Stimulated activated CD4-positive, alpha-beta T cell treated with anti-CD3 and anti-CD28 coated beads, Interleukin-1b, Interleukin-23, amount 100 ng/mL, for 24 hours (primary cell): ENCODE measurements at places on chromosomes 3 and 15.

GRCh38 chr3:135576751-135577150 is 388.8 kb upstream of the PPP2R3A start:
- no peak for DNase-seq

GRCh38 chr3:60781935-60782334 is 469.3 kb downstream of the FHIT start:
- DNase-seq, result no peak

DNA sequence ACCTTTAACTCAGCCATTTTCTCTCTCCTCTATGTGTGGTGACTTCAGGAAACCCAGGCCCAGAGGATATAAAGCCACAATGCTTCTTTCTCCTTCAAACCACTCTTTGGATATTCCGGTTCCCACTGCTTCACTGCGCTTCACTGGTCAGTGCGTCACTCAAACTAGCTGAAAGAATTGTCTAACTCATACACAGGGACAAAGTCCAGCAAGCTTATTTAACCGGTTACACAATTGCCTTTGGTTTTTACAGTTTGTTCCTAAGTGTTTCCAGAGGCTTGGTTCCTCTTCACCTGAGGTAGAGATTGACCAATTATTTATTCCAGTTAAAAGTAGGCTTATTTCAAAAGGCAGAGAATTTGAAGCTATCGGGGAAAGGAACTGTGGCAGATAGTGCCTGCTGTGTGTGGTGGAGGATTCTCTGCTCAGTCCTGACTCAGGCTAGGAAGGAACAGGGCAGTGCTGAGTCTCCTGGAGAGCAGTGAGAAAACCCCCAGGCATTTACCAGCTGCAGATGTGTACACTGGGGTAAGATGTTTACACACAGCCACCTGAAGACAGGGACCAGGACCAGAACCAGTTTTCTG is at the start of gene HGD:
TSS of gene HGD (minus strand) at position 145 of the 587 bp plus-strand sequence. CDS start at position 17, 128 bp downstream.
- no peak for DNase-seq

DNA sequence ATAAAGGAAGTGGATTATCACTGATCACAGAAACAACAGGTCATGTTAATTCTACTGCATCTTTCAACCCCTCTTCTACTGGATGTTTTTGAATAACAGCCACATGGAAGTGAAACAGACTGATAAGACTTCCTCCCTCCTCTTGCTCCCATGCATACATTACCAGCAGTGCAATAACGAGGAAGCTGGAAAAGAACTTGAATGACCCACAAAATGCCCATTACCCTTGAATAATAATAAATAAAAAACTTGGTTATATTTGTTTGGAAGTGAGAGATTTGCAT is 51.6 kb downstream of the RARB start:
- no peak for DNase-seq

DNA sequence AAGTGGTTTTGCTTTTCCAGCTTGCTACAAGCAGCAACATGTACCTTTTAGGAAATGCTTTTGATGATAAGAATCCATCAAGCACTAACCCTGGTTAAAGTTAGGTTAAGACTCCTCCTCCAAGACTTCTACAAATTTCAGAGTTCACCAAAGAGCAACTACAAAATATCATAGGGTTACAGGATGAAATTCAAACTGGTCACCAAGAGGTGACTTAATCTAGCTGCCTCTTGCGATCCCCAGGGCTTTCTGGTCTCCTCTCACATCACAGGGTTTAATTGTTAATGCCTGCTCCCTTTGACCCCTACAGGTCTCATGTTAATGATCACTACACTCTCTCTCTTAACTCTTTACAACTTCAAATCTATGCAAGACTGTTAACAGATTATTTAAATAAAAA is 66.5 kb downstream of the DPH6 start:
- DNase-seq, result no peak

DNA sequence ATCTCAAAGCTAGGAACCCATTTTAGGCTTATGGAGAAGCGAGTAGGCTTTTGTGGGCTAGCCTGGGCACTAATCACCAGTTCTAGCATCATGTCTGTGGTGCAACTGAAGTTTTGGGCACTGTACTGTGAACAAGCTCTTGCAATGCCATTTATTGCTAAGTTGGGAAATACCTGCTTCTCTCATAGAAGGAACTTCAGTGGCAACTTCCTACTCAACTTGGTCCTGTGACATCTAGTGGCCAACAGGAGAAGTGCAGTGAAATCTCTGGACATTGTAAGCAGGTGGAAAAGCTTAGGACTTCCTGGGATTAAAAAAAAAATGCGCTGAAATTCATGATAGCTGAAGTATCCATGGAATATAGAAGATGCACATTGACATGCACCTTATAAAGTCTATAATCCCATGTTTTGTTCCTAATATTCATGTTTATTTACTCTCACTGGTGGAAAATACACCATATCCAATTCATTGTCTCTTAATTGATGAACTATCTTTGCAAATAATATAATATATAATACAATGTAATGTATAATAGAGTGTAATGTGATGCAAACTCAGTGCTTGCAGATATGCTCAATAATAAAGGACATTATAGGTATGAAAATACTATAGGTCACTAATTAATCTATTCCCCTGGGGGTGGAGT is 6.5 kb upstream of the ALDH1A3 start:
- peak; percentile 20 for DNase-seq

DNA sequence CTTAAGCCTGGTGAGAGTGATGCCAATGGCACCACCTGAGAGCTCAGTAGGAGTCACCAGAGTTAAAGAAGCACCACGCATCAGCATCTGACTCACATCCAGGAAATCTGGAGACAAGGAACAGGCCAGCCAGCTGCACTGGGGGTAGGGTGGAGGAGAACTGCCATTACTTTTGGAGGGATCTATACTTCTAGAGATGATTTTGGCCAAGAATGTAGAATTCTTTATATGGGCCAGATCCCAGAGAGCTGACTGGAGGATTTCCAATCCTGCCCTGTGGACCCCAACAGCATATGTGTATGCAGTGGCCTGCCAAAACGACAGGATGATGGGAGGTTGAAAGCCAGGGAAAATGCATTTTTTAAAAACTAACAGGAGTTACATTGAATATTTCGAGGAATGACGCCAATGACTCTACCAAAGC is 29.8 kb downstream of the CCR3 start:
- no peak for DNase-seq

DNA sequence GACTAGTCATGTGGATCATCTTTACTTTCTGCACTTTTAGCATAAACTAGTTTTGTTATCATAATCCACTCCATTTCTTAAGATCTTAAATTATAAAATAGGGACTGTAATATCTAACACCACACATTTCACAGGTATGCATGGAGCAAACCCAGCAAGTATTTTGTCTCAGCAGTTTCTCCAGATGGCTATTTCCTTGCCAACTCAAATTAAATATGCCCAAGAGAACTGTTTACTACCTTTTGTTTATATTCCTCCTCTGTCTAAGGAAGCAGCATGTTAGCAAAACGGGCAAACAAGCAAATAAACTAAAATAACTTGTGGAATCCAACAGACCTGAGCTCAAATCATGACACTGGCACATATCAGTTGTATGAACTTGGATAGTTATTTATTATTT is 379.8 kb downstream of the LSAMP start:
- no peak for DNase-seq

DNA sequence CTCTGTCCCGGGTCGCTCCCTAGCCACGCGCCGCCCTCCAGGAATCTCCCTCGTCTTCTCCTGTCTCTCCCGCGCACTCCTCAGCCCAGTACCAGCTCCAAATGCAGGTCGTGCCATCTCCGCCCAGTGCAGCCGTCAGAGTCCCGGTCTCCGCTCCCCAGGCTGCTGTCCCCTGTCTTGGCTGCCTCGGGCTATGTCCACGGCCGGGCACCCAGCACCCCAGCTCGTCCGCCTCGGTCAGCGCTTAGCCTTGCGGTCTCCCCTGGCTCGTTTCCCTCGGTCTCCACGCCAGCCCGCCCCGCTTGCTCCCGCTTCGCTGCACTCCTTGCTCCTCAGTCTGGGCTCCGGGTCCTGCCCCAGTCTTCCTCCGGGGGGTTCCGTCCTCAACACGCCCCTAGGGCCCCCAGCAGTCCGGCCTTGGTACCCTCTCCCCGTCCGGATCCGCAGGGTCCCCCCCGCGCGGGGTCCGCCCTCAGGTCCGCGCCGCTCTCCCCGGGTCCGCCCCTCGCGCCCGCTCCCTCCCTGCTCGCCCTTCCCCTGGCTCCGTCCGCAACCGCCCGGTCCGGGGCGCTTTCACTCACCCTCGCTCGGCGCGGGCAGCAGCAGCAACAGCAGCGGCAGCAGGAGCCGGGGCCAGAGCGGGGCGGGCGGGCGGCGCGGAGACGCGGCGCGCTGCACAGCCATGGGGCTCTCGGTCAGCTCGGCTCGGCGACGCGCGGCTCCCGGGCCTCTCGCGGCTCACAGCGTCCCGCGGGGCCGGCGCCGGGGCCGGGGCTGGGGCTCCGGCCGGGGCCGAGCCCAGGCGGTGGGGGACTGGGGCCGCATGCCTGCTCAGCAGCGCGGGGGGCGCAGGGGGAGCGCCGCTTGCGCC is 462 bp downstream of the IGDCC3 start:
- no peak for DNase-seq

GRCh38 chr3:181317508-181317907 is 328.0 kb upstream of the DNAJC19 start:
- no peak for DNase-seq

GRCh38 chr15:29681946-29682345 is 140.3 kb downstream of the TJP1 start:
- no peak for DNase-seq

DNA sequence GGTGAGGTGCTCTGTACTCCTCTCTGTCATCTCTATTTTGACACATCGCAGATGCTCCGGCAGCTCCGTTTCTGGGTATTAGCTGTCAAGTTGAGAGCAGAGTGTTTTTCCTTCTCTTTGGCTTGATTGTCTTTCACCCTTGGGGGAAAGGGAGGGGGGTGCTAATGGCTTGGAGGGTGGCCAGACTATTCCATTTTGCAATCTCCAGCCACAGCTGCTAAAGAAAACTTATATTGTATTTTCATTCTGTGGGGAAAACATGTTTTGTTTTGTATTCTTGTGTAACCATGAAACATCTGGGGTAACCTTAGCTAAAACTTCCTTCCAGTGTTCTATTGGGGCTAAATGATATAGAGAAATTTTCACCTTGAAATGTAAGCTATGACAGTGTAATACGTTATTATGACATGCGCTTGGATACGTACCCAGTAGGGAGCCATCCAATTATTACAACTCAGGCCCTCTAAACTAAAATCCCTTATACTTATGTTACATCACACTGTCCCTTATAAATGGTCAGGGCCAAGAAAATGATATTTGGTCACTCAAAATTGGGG is 14.0 kb upstream of the LARP6 start:
- DNase-seq, result no peak

DNA sequence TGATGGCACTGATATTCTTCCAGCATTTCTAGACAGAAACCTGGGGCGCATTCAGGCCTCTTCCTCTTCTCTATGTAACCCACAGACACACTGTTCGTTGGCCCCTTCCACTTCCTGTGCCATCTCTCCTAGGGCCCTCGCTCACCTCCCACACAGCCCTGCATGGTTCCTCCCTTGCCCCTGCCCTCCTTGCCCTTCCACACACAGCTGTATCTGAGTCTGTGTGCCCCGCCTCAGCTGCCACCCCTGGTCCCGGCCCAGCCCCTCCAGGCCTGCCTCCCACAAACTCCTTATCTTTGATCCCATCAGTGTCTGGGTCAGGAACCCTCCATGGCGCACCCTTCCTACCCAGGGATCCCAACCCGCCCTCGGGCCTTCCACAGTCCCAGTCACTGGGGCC is 37.9 kb downstream of the RAB6B start:
- DNase-seq, result no peak

DNA sequence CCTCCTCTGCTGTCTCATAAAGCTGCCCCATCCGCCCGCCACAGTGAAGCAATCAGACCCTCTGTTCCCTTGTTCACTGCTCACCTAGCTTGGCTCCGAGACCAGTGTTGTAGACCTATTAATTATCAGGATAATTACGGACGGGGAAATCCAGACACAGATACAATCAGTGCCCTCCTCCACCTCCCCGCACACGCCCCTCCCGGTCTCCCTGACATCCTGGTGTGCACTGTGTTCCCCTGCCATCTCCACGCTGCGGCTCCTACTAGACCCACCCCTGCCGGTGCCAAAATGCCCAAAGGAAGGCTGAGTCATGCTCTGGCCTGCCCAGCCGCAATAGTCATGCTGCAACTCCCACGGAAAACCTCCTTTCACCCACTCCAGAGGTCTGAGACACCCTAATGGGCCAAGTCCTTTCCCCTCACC is 277.3 kb upstream of the TLE3 start:
- no peak for DNase-seq
